ENCODE measurements at places on chromosomes 2 and 18. TPM values are rescaled to one million over a fixed set of nuclear protein-coding genes. Genes with fewer than 3 reads are reported as not detected.

DNA sequence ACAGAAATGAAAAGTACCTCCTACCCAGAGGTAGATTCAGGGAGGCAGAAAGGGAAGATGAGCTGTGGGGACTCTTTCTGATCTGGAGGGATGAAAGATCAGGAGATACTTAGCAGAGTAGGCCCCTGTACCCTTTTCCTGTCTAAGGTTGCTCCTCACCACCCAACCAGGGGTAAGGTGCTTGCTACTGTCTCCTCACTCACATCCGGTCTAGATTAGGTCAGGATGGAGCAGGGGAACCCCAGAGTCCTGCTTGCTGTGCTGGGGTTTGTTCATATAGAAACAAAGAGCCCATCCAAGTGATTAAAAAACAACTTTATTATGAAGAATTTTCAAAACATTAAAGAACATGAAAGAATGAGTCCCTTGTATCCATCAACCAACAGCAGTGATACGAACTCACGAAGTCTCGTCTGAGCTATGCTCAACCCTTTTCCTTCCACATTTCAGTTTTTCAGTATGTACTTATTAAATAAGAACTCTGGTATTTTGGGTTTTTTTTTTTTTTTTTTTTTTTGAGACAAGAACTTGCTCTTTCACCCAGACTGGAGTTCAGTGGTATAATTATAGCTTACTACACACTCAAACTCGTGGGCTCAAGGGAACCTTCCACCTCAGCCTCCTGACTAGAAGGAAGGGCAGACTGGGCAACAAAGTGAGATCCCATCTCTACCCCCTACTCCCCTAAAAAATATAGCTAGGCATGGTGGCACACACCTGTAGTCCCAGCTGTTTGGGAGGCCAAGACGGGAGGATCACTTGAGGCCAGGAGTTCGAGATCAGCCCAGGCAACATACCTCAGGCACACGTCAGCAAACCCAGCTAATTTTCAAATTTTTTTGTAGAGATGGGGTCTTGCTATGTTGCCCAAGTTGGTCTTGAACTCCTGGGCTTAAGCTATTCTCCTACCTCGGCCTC lies 28.5 kb upstream of the MCFD2 start:
- DNase-seq, result no peak

DNA sequence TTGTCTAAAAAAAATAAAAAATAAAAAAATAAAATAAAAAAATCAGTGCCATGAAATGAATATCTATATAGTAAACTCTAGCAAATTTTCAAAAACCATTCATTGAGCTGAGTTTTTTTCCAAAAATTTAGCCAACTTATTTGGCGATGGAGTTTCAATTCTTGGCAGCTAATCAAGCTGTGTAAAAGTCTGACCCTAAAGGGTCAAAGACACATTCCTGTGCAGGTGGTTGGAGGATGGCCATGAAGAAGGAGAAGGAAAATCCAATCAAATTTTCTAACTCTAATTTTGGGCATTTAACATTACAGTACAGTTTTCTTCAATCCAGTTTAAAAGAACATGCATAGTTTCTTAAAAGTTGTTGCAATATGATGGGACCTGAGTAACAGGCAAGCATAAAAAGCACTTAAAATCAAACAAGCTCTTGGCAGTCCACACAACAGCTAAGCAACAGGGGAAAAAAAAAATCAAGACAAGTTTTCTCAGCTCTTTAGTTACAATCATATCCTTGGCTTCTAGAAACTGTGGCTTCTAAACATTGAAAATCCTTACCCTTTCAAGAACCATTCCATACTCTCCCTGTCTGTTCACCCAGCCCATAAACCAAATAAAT lies 54.5 kb downstream of the ACVR1 start:
- DNase-seq, result no peak

Gene BOLL
- not detected for polyA plus RNA-seq

- DNase-seq, result no peak
Observed at GRCh38 chr2:134142903-134143302, 111.0 kb upstream of the MGAT5 start.

Gene RELCH
- 20.3 TPM for polyA plus RNA-seq

- DNase-seq, result no peak
Observed at GRCh38 chr2:77664491-77664890, 142.3 kb upstream of the LRRTM4 start.

GRCh38 chr2:155842103-155842502 lies 490.4 kb downstream of the NR4A2 start:
- DNase-seq, result no peak

GRCh38 chr2:149063177-149063576 lies 24.7 kb downstream of the LYPD6B start:
- no peak for DNase-seq

- DNase-seq, result no peak
Observed at GRCh38 chr2:152245653-152246052, 70.1 kb upstream of the STAM2 start.

GRCh38 chr2:147027436-147027835 lies 817.4 kb upstream of the ACVR2A start:
- no peak for DNase-seq

Data from AG04450 (cell line).